ENCODE measurements at places on chromosomes 6 and 20. TPM values are rescaled to one million over a fixed set of nuclear protein-coding genes. Genes with fewer than 3 reads are reported as not detected.

The CAGE1 gene
- 0.09 TPM for total RNA-seq

The IFT52 gene
- 31.3 TPM for total RNA-seq

The TFAP2D gene
- not detected for total RNA-seq

The RAMACL gene
- 4.6 TPM for total RNA-seq

The C20orf144 gene
- 0.09 TPM for total RNA-seq

The KIF25 gene
- not detected for total RNA-seq

The TRIM40 gene
- not detected for total RNA-seq

The MUCL3 gene
- not detected for total RNA-seq

The KHDC1L gene
- not detected for total RNA-seq

The WTAP gene
- total RNA-seq, result 76.1 TPM

The FAM209B gene
- not detected for total RNA-seq

The MEI4 gene
- under 0.01 TPM for total RNA-seq

The FIG4 gene
- 10.4 TPM for total RNA-seq

The PPIL1 gene
- total RNA-seq, result 28.0 TPM

The TUBB2B gene
- total RNA-seq, result 2.9 TPM
